ENCODE measurements at places on chromosomes 2 and 18.

GRCh38 chr18:12279781-12280531 lies 25.8 kb downstream of the CIDEA start:
- no peak for DNase-seq

- DNase-seq = no peak
These were observed 24.9 kb downstream of the MERTK start for GRCh38 chr2:111923276-111923804.

- DNase-seq = no peak
These were observed 45.9 kb downstream of the FAM228A start for GRCh38 chr2:24220554-24221291.

DNA sequence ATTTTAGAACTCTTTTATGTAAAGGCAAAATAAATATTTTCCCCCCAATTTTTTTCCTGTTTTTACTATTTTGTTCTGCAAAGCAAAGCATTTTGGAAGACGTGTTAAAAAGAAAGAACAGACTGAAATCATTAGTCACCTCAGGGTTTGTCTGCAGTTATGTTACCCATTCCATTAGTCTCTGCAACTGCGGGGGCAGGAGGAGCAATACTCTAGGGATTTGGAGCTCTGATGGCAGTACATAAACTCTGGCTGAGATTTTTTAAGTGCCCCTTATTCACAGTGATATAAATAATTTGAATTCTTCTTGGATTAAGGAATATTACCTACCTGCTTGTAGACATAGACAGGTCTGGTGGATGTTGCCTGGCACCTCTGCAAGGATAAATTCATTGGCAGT lies 88.0 kb upstream of the CELF4 start:
- no peak for DNase-seq

DNA sequence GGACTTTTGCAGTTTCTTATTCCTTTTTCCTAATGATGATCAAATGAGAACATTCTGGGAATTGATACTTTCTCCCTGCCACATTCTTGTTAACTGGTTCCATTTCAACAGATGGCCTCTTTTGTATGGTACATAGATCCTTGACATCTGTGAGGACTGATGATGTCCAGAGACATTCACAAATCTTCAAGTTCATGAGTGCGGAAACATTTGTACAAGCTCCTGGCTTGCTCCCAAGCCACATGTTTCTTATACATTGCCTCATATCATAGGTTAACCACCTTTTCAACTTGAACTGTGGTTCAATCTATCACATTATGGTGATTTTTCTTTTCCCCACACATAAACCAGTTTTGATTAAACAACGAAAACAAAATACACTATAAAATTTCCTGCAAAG lies 267.3 kb downstream of the CLIP4 start:
- DNase-seq = no peak

DNA sequence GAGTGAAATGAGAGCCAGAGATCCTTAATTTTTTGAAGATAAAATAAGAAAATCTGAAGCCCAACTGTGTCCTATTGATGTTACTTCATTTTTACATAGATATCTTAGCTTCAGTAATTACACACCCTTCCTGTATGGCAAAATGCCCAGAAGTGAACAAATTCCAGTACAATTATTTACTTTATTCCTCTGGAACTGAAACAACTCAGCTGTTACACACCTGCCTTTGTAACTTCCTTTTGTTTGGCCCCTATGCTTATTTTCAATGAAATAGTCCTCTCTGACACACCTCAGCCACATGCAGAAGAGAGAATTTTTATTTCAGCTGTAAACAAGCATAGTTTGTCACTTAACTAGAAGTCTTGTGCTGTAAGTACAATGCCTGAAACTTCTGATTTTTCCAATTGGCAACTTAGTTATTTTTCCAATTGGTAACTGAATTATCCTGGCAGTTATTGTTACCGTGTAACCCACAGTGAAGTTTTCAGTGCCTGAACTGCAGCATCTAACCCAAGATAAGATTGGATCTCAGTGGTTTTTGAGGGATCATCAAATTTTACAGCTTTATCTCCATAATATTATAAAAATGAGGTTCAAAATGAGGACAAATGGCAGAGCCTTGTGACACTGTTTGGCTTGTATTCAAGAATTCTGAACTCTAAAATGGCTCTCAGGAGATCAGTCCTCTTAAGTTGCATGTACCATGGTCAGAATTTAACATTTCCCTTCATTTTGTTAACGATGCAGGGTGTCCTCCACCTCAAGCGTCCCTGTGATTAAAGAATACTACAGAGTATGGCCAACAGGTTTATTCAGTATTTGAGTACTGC lies 82.6 kb downstream of the PKP4 start:
- no peak for DNase-seq

DNA sequence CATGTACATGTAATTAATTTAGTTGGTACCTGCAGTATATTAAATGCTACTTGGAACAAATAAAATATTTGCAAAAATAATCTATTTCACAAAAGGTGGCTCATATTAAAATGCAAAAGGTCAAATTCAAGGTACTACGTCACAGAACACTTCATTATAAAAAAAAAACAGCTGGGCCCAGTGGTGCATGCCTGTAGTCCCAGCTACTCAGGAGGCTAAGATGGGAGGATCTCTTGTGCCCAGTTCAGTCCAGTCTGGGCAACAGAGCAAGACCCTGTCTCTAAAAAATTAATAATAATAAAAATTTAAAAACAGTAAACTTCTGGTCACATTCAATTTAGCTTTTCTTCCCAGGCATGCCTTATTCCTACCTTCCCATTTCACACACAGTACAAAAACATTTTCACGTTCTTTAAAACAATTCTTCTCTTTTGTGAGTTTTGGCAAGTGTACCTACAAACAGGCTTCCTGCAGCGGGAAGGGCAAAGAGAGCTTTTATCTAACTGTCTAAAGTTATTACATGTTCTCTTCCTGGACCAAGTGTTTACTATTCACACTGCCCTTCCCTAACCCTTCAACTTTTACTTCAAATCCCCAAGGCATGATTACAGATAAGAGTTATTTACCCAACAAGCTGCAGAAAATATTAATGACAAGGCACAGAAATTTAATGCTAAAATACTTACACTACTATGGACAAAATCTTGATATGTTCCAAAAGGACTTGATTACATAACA lies 10.7 kb downstream of the BAZ2B start:
- no peak for DNase-seq

- no peak for DNase-seq
These were observed 311.2 kb downstream of the OSR1 start for GRCh38 chr2:19046986-19047780.

- no peak for DNase-seq
These were observed 1019.5 kb downstream of the TMEM182 start for GRCh38 chr2:103781313-103781712.

Data from activated T-helper 1 cell treated with anti-CD3 and anti-CD28 coated beads, Interleukin-2, amount 50 U/mL, for 16 hours (primary cell).